ENCODE measurements at places on chromosomes 1 and 21.
A peak's percentile ranks its signal among the peaks of the same experiment; 100 is the strongest.

GRCh38 chr1:59738152-59738551 lies 76.6 kb upstream of the HOOK1 start:
- DNase-seq = no peak

GRCh38 chr1:23980728-23981070 lies 572 bp upstream of the SRSF10 start:
- no peak for DNase-seq

DNA sequence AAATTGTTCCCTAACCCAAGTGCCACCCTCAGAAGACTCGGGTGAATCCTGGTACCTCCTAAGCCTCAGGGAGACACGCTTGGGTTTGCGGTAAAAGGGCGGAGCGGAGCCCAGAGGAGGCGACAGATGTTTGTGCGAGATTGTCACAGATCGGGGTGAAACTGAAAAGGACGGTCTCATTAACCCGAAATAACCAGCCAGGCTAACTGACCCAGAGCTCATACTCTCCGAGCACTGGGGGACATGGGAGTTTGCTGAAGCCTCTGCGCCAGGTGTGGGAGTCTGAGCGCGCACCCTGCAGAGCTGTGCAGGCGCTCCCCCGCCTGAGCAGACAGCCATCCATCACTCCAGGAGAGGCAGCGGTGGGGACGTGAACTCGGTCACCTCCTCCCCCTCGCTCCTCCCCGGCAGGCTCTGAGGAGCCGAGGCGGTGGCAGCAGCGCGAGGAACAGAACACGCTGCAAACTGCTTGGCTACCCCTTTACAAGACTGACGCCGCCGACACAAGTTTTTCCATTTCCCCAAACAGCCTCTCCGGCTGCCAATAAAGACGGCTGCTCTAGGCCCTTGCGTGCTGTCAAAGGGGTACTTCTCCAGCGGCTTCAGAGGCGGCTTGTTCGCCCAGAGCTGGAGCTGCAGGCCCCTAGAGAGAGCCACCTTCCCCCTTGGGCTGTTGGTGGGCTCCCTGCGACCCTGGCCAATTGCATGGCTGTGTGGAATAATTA lies 43.5 kb downstream of the RRAGC start:
- DNase-seq = no peak

DNA sequence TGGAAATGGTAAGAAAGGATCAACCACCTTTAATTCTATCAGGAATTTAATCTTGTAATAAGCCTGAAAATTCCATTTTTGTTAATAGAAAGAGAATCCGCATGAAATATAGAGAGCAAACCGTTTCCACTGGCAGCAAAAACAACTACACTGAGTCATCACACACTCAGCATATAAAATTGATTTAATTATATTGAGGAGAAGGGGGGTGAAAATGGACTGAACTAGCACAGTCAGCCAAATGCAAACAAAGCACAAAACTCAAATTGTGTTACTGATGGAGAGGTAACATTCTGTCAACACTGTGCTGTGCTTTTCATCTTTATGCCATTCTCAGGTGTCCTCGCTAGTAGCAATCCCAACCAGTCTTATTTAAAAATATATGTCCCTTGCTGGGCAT lies 1583.9 kb downstream of the MRPL39 start:
- DNase-seq = peak; percentile 3

DNA sequence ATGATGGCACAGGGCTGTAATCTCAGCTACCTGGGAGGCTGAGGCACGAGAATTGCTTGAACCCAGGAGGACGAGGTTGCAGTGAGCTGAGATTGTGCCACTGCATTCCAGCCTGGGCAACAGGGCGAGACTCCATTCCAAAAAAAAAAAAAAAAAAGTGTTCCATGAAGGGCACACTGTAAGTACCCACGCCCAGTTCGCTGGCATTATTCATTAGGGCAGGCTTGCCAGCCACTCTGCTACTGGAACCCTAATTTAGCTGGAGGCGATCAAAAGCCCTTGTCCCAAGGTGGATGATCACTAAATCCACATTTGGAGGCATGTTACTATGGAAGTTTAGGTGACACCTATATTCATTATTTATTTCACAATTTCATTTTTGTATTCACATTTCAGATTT lies 5.0 kb downstream of the IFNLR1 start:
- DNase-seq = no peak

DNA sequence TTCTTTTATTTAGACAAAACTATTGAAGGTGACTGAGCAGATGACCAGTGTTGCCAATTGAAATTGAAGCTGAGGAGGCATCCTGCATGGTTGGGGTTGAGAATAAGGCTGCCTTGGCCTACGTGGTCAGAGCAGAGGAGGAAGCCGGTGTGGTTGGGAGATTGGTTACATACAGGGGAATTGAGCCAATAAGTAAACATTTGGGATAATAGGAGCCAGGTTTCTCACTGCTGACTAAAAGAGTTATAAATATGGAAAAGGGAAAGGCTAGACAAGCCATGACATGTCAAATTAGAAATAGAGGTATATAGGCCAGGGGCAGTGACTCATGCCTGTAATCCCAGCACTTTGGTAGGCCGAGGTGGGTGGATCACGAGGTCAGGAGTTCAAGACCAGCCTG lies 15.8 kb downstream of the SNX7 start:
- peak; percentile 74 for DNase-seq

DNA sequence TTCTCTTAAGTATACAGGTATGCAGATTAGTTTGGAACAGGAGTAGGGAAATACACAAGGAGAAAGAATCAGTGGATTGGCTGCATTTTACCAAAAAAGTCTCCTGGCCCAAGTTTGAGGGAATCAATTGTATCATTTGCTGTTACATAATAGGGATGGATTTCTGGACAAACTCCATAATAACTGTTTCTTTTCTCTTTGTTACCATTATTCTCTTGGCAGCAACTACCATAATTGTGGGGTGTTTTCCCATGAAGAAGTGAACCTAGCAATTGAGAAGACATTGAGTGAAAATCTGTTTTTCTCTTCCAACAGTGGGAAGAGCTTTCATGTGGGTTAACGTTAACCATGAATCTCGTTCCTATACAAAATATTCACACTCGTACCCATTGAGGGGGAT lies 46.4 kb upstream of the DPT start:
- no peak for DNase-seq

DNA sequence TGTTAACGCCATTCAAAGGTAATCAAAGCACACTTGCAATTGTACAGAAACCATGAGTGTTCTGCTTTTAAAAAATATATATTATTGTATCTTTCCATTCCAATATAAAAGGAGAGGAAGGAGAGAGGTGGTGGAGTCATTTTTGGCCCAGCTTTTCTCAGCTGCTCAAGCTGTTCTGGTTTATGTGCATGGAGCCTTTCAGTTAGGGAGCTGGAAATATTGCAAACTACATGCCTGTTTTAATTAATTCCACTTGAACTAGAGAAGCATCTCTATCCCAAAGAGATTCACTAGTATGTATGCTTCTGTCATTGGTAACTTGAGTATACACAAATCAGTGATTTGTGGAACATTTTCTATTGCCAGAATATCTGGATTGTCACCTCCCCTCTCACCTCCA lies 28.5 kb upstream of the C1orf105 start:
- DNase-seq = no peak

DNA sequence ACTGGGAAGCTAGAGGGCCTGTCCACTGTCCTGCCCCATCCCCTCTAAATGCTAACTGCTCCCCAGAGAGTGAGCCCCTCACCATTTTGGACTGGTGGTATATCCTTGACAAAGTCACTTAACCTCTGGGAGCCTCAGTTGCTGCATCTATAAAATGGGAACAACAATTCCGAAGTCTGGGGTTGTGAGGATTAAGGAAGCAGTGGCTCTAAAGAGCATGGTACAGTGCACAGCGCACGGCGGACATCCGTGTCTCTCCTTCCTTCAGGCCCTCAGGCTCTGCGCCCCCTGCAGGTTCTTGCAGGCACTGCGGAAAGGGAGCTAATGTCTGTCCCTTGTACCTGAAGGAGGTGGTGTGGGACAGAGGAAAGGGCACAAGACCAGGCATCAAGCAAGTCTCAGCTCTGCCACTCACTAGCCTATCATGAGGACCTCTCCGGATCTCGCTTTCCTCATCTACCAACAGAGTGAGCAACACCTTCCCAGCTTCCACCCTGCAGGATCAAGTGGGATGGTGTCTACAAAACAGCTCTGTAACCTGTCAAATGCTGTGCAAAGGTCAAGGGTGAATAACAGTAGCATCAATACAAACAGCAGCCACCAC lies 20.1 kb downstream of the ECE1 start:
- DNase-seq = peak; percentile 12

DNA sequence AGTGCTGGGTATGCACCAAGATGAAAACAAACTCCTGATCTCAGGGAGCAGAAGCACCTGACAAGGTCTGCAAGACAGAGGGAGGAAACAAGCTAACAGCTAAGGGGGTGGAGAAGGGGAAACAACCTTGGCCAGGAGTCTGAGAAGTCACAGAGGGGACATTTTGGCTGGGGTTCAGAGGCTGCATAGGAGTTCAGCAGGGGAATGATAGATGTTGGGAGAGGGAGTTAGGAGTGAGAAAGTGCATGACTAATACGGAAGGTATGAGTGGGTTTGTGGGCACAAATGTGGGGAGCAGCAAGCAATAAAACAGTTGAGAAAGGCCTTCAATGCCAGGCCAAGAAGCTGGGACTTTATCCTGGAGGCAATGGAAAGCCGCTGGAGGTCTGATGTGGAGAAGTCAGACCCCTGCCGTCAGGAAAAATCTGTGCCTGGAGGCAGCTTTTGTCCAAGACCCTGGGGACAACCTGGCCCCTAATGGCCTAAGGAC lies 16.4 kb downstream of the EPHA2 start:
- DNase-seq = no peak

DNA sequence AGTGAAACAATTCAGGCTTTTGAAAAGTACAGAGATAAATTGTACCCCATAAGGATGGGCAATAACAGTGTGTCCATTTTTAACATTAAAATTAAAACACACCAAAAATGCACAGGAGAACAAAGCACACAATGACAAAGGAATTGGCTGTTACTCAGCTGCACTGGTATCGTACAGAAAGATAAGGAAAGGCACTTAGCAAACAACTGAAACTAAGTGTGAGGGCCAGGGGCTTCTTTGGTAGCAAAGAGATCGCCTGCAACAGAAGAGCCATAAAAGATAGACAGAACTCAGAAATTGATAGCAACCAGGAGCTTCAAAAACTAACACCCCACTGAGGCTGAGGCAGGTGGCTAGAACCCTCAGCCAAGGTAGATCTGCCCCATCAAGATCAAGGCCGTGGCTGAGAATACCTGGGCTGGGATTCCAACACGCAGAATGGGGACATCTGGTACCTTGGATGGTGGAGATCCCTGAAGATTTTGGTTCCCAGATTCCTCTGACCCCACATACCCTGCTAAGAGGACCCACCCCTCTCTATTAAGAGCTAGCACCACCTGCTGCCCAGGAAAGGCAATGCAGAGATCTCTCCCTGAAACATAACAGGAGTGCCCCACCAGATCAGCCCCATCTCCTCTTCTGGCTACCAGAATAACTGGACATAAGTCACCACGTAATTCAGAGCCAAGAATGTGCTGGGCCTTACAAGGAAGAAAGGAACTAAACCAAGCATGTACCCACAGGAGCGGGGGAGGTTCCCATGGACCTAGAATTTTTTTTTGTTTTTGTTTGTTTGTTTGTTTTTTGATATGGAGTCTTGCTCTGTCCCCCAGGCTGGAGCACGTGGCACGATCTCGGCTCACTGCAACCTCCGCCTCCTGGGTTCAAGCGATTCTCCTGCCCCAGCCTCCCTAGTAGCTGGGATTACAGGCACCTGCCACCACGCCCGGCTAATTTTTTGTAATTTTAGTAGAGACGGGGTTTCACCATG lies 16.2 kb downstream of the PLEKHO1 start:
- DNase-seq = peak; percentile 44

- no peak for DNase-seq
Observed at GRCh38 chr1:228259368-228259894, 51.6 kb downstream of the OBSCN start.

GRCh38 chr1:170125269-170125668 lies 20.5 kb upstream of the NTMT2 start:
- no peak for DNase-seq

- no peak for DNase-seq
Observed at GRCh38 chr1:91684481-91685196, 184.0 kb downstream of the CDC7 start.

GRCh38 chr1:9352377-9353134 lies 59.9 kb downstream of the SPSB1 start:
- no peak for DNase-seq

GRCh38 chr1:168227620-168228019 lies 1.8 kb downstream of the SFT2D2 start:
- DNase-seq = no peak

DNA sequence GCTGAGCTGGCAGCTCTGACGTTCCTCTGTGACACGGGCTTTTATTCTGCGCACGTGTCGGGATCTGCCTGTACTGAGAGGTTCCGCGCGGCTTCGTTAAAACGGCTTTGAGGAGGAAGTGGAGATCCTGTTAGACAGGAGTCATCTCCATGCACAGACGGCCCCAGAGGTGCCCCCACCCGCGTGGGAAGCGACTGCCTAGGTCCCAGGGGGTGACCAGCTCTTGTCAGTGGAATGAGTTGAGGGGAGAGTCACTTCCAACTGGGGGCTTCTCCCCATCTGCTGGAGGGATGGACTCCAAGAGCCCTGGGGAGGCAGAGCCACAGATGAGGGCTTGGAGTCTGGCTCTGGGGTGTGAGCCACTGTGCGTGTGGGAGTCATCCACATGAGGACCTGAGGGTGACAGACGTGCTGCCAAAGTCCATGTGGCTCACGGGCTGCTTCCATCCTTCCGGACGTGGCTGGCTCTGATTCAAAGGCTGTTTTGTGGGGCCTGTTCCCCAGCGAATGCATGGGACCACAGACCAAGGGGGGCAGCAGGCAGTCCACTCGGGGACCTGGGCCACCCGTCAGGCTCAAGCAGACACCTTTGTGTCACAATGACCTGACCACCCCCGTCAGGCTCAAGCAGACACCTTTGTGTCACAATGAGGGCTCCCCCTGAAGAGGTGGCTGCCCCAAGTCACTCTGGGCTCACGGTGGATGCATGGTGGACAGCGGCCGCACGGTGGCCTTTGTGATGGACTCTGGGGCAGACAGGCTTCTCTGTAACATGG lies 26.8 kb downstream of the PTTG1IP start:
- no peak for DNase-seq

DNA sequence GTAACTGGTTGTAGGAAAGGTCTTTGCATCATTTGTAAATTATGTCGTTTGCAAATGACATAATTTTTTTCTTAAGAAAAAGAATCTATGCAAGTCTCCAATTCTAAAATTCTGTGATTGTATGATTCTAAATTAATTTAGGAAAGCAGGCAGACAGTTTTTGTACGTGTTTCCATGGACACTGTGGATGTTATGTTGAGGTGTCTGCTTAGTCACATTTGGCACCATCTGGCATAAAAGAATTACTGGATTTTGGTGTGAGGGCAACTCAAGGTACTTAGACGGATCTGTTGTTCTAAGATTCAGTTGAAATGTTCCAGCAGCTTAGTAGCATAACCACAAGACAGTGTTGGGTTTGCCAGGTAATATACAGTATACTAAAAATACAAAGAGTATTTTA lies 42.5 kb downstream of the C1orf21 start:
- DNase-seq = no peak

DNA sequence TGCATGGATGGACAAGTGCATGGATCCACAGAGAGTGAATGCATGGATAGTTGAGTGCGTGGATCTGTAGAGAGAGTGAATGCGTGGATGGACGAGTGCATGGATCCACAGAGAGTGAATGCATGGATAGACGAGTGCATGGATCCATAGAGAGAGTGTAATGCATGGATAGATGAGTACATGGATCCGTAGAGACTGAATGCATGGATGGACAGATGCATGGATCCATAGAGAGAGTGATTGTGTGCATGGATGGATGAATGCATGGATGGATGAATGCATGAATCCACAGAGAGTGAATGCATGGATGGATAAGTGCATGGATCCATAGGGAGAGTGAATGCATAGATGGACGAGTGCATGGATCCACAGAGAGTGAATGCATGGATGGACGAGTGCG lies 153.8 kb downstream of the PCBP3 start:
- DNase-seq = no peak

GRCh38 chr1:111242805-111243523 lies 15.5 kb downstream of the CHI3L2 start:
- DNase-seq = no peak

Data from SHP77 treated with DMSO at 0.1 percent for 48 hours (cell line).